ENCODE measurements at places on chromosomes 11 and 22.

DNA sequence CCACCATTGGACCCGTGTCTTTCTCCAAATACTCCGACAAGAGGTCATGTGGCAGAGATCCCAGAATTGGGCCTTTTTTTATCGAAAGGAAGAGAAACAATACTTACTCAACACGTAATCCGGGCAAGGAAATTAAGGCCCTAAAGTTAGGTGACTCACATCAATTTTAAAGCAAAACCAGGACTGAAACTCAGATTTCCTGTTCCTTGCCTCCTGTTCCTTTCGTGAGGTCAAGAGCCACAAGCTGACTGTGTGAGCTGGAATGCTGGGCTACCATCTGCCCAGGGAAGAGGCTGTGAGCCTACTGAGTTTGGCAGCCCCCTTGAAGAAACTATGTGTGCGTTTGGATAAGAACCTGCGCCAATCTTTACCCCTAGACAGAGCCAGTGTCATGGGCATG is 27.1 kb upstream of the MRGPRX2 start:
- DNase-seq = no peak

GRCh38 chr11:8030526-8031247 is 43.5 kb downstream of the EIF3F start:
- DNase-seq = no peak

- DNase-seq = no peak
These were observed 12.9 kb downstream of the ZNF74 start for GRCh38 chr22:20406686-20407408.

- no peak for DNase-seq
These were observed 104.4 kb downstream of the FANCF start for GRCh38 chr11:22521226-22521625.

GRCh38 chr11:117251506-117251905 is 19.0 kb downstream of the RNF214 start:
- no peak for DNase-seq

DNA sequence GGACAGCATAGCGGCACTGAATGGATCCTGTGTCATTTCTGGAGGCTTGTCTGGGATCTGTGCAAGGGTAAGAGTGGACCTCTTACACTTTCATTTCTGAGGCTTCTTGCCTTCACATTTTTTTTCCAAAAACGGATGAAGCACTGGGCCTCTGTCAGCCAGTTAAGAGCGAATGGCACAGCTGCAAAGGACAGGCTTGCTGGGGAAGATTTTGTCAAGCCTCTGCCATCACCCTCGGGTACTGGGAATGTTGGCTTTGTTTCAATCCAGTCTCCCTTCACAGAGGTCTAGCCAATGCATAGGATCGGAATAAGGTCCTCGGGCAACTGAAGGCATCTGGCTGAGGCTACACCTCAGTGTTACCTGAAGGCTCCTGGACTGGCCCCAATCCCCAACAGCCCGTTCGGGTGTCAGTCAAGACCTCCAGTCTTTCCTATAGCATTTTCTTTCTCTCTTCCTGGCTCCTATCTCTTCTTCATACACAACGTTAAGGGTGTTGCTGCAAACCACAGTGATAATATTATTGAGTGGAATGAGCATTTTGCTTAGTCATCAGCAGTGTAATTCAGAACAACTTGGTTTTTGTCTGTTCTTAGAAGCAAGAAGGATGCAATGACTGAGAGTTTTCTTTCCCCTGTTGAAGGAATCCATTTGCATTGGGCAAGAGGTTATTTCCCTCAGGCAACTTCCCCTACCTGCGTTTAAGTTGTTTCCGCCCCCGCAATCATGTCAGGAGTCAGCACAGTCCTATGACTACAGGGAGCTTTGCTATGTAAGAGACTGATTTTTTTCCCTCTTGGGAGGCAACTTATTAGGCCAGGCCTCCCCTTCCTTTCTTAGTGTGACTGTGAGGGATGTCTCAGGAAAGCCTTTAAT is 22.8 kb downstream of the NPAT start:
- no peak for DNase-seq

- DNase-seq = no peak
These were observed 75.8 kb upstream of the SESN3 start for GRCh38 chr11:95306801-95307200.

GRCh38 chr11:115784796-115785521 is 280.7 kb upstream of the CADM1 start:
- DNase-seq = no peak

DNA sequence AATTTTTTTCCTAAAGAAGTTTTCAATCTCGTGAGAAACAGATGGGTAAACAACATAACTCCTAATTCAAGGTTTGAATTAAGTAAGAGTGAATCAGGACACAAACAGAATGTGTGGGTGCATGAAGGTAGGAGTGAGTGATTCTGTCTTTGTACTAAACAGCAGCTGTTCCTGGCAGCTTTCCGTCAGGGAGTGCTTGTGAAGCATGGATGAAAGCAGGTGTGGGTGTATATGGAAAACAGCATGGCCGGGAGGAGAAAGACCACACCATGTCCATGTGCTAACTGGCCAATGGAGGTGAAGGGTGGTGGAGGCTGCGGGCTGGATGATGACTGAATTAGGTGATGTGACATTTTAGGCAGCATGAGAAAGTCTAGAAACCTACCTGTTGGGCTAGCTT is 49.6 kb downstream of the BARX2 start:
- DNase-seq = no peak

GRCh38 chr11:83549984-83550667 is 264.0 kb upstream of the CCDC90B start:
- no peak for DNase-seq

GRCh38 chr11:125663910-125664309 is 16.7 kb downstream of the ACRV1 start:
- no peak for DNase-seq

DNA sequence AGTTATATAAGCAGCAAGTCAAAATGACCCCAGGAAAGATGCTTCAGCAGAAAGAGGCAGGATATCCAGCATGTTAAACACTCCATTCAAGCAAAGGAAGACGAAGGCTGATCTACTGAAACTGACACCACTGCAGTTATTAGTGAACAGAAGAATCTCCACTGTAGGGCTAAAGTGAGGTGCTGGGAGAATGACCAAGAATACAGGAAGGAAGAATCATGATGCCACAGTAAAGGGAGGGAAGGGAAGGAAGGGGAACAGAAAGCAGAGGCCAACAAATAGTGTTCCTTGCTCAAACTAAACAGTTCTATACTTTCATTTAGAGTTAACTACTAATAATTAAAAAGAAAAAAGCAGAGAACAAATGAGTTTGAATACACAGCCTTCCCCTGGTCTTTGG is 92.5 kb downstream of the SIK3 start:
- DNase-seq = no peak

- no peak for DNase-seq
These were observed 20.0 kb upstream of the COMT start for GRCh38 chr22:19921544-19922081.

- DNase-seq = no peak
These were observed 13.2 kb downstream of the HSD17B12 start for GRCh38 chr11:43693731-43694130.

GRCh38 chr11:72232260-72233055 is 7.9 kb downstream of the INPPL1 start:
- DNase-seq = no peak

DNA sequence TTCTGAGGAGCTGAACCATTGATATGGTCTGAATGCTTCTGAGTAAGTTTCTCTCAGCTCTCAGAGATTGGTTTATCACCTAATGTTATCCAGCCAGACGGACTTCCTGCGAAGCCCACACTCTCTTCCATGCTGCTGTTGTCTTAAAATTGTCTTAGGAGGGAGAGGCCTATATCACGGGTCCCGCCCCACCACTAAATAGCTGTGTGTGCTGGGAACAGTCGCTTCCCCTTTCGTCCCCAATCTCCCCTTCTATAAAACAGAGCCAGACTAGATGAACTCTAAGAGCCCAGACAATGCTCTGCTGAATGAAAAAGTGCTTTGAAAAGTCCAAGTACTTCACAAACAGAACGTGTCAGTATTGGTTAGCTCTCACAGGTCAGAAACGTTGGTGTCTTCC is 81.4 kb upstream of the AKIP1 start:
- DNase-seq = no peak

GRCh38 chr11:70697701-70698100 is 299.4 kb downstream of the CTTN start:
- no peak for DNase-seq

- no peak for DNase-seq
These were observed 156.9 kb upstream of the HSD17B12 start for GRCh38 chr11:43523632-43524031.

GRCh38 chr11:62844154-62844553 is 4.8 kb upstream of the WDR74 start:
- no peak for DNase-seq

DNA sequence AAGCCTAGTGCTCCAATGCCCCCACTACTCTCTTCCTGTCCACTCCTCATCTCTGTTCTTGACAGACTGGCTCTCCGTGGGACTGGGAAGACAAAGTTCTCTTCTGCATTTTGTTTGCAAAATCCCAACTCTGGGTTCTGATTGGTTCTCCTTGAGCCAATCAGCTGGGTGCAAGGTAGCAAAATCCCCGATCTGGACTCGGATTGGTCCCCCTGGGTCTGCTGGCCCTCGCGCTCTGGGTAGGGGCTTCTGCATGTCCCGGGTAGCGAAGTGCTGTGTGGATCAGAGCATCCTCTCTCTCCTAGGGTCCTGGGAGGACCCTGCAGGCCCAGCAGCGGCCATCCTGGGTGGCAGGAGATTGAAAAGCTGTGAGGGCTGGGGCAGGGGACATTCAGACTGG is 22.3 kb upstream of the A4GALT start:
- DNase-seq = no peak

- DNase-seq = no peak
These were observed 27.1 kb downstream of the SDHD start for GRCh38 chr11:112113539-112114457.

- no peak for DNase-seq
These were observed 20.3 kb upstream of the APLP2 start for GRCh38 chr11:130049328-130049771.

DNA sequence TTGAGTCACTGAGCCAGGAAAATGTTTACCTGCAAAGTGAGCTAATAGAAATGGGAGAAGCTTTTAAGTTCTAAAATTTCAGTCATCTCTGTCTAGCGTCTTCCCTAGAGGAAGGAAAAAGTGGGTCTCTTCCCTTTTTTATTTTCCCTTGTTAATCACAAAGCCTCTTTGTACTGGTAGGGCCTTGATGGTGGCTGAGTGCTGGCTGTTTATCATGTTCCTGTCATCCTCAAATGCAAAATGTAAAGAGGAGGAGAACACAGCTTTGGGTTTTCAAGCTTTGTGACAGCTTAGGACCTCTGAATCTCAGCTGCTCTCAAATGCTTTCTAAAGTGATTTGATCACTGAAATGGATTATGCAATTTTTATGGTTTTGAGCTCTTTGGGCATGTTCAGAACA is 222.0 kb downstream of the TMEM135 start:
- DNase-seq = no peak

DNA sequence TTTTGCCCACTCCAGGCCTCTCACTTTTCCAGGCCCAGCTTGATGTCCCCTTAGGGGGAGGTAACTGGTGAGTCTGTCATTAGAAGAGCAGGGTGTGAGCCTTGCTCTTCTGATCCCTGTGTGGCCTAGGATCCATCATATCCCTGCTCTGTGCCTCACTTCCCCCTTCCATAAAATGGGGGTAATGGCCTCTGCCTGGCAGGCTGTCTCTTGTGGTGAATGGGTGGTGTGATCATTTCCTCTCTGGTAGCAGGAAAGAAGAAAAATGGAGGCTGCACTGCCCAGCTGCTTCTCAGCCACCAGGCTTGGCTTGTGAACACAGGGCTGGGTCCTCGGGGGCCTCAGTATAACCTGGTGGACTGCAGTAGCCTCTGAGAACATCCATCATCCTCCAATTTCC is 5.6 kb downstream of the ARHGEF17 start:
- no peak for DNase-seq

- no peak for DNase-seq
These were observed 23.5 kb downstream of the SUN2 start for GRCh38 chr22:38732251-38732815.

DNA sequence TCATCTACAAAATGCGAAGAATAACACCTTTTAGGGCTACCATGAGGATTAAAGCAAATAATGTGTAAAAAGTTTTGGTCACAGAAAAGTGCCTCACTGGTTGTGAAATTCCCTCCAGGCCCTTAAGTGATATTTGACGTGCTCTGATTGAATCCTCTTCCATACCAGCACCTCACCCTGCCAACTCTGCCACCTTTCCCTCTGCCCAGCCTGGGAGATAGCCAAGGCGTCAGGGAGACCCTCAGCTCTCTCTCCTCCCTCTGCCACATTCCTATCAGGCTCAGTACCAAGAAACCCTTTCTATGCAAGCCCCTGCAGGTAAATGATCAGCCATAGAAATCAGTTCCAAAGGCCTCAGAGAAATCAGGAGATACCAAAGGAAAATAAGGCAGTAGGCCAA is 21.4 kb downstream of the PLEKHA7 start:
- DNase-seq = no peak

GRCh38 chr11:119011476-119012053 is 6.6 kb downstream of the RPS25 start:
- no peak for DNase-seq

DNA sequence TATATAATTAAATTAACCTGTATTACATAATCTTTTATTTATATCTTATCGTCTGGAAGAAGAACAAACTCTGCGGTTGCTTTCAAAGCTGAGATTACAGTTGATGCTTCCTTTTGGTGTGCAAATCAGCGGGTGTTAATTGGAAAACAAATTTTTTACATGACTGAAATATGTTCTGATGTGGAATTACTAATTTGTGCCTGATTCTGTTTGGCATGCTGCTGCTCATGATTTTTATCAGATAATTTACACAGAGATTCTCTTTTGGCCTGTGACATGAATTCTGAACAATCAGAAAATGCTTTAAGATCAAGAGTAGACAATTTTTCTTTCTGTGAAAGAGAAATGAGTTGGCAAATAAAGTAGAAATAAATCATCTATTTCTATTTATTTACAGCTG is 510.8 kb downstream of the NELL1 start:
- no peak for DNase-seq

DNA sequence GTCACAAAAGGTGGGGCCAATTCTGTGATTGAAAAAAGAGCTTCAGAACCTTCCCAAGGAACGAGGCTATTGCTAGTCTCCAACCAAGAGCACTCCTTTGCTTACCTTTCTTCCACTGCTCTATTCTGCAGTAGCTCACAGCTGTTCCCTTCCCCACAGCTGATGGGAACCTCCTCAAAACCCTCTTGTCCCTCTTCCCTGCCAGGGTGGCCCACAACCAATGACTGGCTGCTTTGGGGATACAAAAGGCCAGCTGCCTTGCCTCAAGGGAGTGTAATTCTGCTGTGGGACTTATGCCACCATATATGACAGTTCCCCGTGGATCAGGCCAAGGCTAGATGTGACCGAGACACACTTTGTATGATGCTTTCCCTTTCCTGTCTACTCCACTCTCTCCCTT is 15.0 kb downstream of the KCNE3 start:
- DNase-seq = no peak

- no peak for DNase-seq
These were observed 84.3 kb downstream of the IGLL1 start for GRCh38 chr22:23495614-23496444.

- no peak for DNase-seq
These were observed 1.5 kb downstream of the DDX10 start for GRCh38 chr11:108666373-108666772.

GRCh38 chr22:50459496-50460140 is 15.2 kb downstream of the SBF1 start:
- DNase-seq = no peak
